ENCODE measurements at places on chromosomes 12 and 14.

DNA sequence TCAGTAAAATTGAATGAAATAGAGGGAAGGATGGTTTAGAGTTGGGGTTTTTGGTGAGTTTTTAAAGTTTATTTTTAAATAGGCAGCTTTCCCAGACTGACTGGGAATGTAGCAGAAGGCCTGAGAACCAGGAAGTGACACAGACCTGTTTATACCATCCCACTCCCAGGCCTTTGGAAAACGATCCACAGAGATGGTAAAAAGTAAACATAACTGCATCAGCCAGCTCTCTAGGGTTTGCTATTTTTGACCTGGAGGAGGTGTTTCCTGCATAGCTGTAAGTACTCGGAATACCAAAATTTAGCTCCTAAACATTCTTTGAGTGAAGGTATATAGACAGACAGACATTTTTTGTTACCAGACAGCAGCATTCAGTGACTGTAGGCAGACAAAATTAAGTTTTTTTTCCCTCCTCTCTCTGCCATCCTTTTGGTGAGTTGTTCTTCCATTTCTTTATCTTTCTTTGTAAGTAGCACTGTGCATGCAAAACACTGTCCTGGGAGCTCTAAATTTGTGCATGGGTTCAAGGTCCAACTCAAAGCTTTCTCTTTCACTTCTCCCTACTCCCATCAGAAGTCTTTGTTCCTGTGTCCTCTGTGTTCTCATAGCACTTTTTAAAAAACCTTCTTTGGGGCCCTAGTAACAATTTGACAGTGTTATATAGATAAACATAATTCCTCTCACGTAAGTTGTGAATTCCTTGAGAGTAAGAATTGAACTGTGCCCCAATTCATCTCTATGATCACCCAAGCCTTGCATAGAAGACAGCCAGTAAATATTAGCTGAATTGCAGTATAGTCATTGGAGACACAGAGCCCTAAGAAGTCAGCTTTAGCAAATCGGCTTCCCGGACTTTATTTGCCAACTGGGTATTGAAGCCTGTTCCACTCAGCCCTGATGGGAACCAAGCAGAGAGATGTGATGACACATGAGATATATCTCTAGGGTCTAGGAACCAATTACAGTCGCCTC, 37.4 kb downstream of the SUSD6 start:
- no peak for DNase-seq

DNA sequence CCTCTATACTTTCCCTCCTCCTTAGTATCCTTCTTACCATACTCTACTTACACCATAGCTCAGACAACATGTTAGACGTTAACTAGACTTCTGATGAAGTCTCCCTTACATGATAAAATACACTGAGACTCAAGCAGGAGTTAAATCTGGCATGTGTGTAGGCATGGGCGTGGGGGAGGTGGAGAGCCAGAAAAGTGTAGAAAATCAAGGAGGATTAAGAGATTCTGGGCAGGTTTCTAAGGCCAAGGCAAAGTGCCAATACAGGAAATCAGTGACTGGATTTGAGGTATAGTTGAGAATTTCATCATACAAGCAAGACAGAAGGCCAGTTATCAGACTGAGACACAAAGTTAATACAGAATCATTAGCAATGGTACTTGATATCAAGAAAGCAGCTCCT, 37.4 kb downstream of the EPS8 start:
- DNase-seq: no peak

- no peak for DNase-seq
Measured at GRCh38 chr12:11431486-11431885, 36.1 kb upstream of the PRB2 start.

DNA sequence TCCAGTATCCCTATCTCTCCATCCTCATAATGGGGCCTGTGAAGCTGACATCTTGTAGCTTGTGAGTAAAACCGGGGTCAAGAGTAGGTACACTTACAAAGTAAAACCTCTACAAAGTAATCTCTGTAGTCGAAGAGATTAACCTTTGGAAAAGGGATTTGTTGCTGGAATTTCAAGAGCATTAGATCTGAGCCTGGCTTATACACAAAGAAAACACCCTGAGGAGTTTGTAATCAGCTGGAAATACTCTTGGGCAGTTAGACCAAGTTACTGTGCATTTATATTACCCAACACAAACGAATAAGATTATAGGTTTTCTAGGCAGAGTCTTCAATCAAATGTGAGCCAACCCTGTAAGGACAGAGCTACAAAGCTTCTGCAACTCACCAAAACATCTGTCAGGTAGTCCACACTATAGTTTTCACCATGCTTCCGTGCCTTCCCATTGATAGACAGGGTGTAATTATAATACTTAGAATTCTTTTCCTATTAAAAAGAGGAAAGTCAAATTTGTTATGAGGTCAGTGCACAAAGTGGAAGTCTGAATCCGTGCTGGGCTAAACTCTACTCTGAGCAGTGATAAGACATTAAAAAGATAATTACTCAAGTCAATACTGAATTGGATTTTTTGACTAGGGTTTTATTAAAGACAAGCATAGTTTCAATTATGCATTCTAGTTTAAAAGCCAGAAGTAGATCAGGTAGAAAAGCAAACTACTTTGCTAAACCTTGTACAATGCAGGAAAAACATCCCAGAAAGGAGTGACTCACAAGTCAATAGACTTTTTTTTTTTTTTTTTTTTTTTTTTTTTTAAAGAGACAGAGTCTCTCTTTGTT, 14.6 kb downstream of the GNS start:
- no peak for DNase-seq

- DNase-seq: no peak
Measured at GRCh38 chr12:52789637-52790426, 6.1 kb downstream of the KRT3 start.

DNA sequence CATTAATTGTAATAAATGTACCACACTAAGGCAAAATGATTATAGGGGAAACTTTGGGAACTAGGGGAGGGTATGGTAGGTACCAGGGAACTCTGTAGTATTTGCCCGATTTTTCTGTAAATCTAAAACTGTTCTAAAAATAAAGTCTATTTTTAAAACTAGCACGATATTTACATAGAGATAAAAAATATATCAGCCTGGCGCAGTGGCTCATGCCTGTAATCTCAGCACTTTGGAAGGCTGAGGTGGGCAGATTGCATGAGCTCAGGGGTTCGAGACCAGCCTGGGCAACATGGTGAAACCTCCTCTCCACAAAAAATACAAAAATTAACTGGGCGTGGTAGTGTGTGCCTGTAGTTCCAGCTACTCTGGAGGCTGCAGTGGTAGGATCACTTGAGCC, 32.4 kb downstream of the TMEM116 start:
- DNase-seq: no peak

DNA sequence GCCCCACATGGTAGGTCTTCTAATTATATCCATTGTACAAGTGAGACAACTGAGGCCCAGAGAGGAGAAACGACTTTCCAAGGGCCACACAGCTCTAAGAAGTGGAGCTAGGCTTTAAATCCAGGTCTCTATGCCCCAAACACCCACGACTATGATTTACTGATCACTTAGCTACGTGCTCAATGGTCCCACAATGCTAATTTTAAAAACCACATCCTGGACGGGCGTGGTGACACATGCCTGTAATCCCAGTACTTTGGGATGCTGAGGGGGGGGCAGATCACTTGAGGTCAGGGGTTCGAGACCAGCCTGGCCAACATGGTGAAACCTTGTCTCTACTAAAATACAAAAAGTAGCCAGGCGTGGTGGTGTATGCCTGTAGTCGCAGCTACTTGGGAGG, 8.4 kb upstream of the MLEC start:
- no peak for DNase-seq

GRCh38 chr12:104695453-104696148, 238.9 kb downstream of the CHST11 start:
- DNase-seq: peak; percentile 65

DNA sequence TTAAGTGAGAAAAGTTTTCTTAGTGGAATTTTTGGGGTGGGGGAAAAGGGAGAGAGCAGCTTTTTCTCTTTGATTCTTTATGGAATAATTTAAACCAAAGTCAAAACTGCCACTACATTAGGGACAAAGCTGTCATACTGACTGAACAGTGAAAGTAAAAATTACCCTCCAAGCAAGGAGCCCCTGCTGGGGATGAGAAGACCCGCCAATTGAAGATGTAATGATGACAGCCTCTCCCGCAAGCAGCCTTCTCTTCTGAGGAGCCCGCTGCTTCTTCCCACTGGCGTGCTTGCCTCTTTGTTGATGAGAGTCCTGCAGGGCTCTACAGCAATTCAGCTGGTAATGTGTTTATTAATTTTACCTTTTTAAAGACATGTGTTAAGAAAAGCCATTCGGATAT, 151.0 kb downstream of the EFCAB11 start:
- no peak for DNase-seq

DNA sequence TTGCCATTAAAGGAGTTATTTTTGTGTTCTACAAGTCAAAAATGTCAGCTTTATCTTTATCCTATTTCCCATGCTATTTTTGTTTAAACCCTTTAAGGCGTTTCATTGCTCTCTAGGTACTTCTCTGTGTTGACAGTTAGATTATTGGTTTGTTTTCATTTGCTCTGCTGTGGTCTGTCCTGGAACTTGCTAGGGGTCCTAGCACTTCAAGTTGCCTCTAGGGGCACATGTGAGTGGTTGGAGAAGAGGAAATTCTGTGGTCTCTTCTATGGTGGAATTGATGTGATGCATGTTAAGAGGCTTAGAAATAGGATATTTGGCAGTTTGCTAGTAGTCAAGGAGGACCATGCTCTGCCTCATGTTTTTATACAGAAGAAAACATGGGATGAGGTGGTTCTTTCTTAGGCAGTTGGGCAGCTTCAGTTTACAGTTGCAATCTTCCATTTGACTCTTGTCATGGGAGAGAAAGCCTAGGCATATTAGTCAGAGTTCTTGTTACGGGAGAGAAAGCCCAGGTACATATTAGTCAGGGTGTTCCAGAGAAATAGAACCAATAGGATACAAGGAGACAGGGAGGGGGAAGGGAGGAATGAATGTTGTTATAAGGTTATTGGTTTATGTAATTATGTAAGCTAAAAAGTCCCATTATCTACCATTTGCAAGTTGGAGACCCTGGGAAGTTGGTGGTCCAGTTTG, 14.4 kb downstream of the TTLL5 start:
- DNase-seq: no peak

DNA sequence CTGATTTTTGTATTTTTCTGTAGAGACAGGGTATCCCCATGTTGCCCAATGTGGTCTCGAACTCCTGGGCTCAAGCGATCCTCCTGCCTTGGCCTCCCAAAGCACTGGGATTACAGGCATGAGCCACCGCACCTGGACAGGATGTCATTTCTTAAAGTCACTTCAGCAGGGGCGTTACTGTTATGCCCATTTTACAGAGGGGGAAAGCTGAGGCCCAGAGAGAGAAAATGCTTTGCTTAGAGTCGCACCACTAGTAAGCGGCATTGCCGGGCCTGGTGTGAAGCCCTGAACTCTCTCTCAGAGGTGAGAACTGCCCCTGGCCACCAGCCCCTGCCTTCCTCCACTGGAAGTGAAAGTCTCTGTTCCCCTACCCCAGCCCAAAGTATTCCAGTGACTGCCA, 207.0 kb downstream of the PHETA1 start:
- no peak for DNase-seq

GRCh38 chr14:84483072-84483420, 1046.9 kb upstream of the FLRT2 start:
- DNase-seq: no peak

- no peak for DNase-seq
Measured at GRCh38 chr12:66538970-66539369, 139.9 kb downstream of the GRIP1 start.

GRCh38 chr14:94548999-94549985, 11.9 kb upstream of the SERPINA4 start:
- DNase-seq: peak; percentile 24

GRCh38 chr12:85441741-85442140, 161.7 kb downstream of the ALX1 start:
- DNase-seq: no peak

GRCh38 chr12:6280053-6280469, 30.4 kb upstream of the PLEKHG6 start:
- DNase-seq: no peak

DNA sequence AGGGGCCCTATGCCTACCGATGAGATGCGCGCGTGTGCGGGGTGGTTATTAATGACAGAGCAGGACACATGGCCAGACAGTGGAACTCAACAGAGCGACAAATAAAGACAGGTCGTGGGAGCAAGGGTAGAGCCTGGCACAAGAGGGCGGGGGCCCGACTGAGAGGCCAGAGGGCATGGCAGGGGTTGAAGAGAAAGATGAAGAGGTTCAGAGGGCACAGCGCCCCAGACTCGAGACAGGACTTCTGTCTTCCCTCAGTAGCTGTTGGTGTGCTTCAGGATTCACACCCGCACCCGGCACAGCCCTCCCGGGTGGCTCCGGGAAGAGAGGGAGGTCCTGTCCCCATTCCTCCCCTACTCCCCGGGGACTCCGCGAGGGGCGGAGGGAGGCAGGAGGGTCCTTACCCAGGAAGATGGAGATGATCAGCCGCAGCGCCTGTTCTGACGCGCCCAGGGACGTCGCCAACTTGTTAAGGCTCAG, 366 bp downstream of the LPCAT3 start:
- peak; percentile 8 for DNase-seq

DNA sequence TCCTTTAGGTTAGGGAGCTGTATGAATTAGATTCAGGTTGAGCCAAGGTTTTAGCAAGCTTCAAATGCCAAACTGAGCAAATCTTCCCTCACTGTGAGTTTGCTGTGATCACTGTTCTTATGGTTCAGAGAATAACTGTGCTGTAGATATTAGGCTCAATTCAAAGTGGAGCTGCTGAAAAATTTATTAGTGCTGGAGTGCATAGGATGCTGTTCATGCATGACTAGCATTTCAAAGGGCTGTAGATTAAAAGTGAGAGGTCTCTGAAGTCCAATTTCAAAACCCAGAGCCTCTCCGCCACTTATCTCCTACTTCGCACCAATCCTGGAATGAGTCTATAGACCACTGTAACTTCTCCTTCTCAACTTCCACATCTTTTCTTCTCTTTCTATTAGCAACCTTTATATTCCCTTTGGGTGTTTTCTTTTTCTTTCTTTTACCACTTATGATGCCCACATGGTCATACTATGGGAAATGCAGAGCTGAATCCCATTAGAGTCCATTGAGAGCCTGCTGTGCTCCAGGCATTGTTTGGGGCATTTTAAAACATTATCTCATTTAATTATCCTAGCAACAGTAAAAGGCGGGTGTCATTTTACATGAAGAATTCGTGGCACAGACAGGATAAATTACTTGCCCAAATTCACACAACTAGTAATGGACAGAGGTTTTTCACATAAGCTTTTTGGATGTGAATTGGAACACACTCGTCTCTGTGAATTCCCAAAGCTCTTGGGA, 77.5 kb upstream of the EEA1 start:
- no peak for DNase-seq

DNA sequence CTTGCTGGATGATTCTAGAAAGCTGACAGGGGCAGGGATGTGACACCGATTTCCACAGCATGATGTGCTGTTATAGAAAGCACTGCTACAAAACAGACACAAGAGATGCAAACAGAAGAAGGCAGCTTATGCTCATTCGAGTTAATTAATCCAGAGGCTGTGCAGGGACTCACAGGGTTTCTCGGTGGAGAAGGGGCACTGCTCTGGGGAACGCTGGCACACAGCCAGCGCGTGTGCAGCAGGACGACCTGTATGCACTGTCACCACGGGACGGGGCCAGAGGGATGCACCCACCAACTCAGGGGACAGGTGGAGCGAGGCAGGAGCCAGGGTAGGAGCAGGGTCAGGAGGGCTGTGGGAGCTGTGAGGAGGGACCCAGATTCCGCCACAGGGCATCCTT, 143.5 kb downstream of the RIMBP2 start:
- DNase-seq: no peak

GRCh38 chr12:68521321-68521839, 89.3 kb upstream of the RAP1B start:
- DNase-seq: no peak
